Glutamatergic neuron (in vitro differentiated cells): ENCODE measurements at places on chromosomes 2 and 18.

- no peak for DNase-seq
Observed at GRCh38 chr2:133723133-133723532, 154.9 kb upstream of the NCKAP5 start.

GRCh38 chr2:157783245-157783644 is 92.9 kb downstream of the ACVR1 start:
- DNase-seq: no peak

DNA sequence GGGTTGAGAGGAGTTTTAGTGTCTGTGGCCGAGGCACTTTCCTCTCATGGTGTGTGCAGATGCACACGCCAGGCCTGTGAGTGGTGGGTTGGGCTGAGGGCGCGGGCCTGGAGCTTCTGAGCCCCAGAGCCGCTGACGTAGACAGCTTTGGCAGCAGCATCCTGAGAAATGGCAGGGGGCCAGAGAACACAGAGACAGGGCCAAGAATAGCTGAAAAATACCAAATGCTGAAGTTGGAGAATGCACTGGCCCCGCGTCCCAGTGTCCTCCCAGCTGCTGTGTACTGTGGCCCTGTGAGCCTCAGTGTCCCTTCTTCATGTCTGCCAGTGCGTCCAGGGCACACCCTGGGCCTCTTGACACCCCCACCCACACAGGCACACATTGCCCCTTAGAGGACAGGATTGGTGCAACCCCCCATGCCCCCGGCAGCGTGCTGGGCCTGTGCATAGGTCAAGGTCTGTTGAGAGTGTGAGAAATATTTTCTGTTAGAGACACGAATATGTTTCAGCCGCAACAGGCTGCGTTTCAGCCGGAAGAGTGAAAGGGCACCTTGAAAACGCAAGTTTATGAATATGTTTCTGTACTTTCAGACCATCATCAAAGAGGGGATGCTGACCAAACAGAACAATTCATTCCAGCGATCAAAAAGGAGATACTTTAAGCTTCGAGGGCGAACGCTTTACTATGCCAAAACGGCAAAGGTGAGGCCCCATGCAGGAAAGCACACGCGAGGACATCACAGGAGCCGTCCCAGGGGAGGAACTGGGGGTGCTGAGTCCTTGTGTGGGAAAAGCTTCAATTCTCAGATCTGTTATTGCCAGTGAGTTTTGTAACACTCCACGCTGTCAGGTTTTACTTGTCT is 33.6 kb downstream of the DGKD start:
- no peak for DNase-seq

DNA sequence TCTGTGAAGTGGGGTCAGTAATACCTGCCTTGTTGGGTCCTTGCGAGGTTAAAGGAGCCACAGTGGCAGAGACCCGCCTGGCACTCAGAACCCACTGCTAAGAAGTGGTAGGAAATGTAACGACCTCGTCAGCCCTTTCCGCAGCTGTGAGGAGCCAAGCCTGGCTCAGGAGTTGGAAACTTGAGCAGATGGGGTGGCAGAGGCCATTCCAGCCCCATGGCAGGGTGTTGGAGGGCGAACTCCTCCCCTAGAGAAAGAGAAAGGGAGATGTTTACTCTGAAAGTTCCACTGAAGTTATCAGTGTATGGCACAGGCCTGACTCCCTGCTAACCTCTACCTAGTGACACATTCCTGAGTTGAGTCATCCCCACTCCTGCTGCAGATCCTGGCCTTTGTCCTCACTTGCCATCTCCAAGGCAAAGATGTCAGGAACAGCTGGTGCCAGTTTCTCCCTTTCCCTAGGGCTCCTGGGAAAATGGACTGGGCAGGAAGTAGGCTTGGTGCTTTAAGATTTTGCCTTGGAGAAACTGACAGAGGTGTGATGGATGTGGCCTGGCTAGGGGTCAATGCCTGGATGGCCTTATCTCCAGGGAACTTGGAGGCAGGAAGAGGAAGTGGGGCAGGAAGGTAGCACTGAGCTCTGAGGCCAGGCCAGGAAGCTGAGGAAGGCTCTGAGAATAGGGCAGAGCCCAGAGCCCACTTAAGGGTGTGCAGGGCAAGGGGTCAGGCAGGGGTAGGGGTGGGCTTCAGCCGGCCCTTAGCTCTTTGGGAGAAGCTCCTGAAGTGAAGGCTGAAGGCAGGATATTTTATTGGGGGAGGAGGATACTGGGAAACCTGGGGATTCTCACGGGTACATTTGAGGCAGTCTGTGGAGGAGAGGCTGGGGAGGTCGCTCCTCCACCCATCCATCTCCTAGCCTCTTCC is 888 bp downstream of the VAMP5 start:
- DNase-seq: no peak

DNA sequence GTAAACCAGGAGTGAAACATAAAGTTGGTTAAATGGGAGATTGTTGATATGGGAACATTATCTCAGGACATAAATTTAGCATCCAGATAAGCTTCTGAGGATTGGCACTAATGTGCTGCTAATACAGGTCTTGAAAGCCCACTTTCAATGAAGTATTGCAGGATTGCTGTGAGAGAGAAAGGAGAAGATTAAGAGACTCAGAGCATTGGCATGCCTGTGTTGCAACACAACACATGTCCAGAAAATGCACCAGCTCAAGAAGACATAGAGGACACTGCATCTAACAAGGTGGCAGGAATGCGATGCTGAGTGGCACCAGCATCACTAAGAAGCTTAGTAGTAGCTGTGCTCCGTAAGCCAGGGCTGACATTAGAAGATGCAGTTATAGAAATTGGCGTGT is 728.9 kb downstream of the SUCLG1 start:
- DNase-seq: no peak

DNA sequence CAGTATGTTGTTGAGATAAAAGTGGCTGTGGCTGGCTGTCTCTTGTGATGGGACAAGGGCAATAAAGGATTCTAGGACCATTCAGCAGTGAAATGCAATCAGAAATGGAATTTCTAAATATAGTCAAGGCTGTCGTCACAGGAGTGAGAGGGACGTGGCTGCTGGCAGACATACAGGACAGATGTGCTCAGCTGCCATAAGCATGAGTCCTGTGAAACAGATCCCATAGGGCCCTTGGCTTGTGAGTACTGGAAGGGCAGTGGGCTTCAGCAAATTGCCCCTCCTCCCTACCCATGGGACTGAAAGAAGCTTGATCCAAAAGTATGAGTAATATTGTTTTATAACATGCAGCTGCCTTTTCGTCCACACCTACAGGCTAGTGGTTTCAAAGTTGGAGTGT is 4.2 kb upstream of the CNNM3 start:
- peak; percentile 52 for DNase-seq

DNA sequence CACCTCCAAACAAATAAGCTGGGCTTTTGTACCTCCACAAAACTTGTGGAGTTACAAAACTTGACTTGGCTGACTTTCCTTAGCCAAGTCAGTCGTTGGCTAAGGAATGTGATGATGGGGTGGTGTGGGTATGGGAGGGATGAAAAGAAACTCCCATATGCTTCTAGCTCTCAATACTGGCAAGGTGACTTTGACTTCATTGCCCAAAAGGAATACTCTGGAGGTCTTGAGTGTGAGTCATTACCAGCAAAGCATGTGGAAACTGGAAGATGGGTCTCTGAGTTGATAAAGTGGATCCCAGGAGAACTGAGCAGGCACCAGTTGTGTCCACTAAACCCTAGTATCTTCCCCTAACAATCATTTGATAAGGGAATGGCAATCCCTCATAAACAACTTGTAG is 226.7 kb downstream of the GULP1 start:
- DNase-seq: no peak

DNA sequence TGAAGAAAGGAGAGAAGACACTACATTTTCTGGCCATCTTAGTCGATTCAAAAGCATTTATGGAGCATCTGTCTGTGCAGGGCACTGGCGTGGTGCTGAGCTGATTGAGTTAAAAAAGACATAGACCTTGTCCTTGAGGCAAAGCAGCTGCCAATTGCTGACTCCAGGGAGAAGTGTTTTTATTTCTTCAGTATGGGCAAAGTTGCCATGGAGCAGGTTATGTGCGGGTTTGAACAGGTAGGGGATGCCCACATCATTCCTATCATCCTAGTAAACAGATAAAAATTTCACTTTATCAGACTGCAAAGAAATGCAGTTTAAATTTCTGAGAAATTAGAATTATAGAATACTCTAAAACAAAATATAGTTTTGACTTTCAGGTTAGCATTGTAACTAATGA is 125.8 kb downstream of the NUP35 start:
- DNase-seq: no peak

GRCh38 chr18:8616028-8616401 is 6.8 kb downstream of the RAB12 start:
- DNase-seq: no peak

- no peak for DNase-seq
Observed at GRCh38 chr2:212042562-212042961, 496.0 kb downstream of the ERBB4 start.

DNA sequence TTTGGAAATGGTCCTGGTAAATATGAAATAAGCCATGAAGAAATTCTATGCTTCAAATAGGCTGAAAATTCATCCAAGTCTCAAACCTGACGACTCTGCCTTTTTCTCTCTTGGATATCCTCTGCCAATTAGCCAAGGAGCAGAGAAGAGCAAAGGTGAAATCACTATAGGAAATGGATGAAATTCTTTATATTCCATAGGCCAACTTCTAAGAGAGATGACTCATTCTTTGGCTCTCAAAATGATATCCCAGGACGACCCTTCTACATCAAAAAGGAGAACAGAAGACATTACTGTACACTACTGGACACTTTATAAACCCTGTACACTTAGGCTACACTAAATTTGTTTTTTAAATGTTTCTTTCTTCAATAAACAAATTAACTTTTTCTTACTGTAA is 22.7 kb downstream of the PDE1A start:
- DNase-seq: no peak

GRCh38 chr2:64328415-64328722 is 125.6 kb upstream of the LGALSL start:
- no peak for DNase-seq

DNA sequence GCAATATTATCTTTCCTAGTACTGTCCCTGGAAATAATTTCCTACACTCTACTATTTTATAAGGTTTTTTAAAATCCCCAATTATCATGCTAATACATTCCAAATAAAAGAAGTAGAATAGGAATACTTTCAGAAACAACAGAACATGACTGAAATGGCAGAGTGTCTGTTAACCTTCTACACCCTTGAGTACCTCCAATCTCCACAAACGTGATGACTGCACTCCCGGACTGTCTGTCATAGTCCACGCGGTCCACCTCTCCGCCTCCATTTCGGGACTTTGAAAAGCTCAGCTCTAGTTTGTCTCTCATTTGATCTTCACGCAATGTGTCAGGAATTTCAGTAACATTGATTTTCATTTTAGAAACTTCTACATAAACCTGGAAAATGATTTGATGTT is 13.6 kb upstream of the RBM43 start:
- no peak for DNase-seq

DNA sequence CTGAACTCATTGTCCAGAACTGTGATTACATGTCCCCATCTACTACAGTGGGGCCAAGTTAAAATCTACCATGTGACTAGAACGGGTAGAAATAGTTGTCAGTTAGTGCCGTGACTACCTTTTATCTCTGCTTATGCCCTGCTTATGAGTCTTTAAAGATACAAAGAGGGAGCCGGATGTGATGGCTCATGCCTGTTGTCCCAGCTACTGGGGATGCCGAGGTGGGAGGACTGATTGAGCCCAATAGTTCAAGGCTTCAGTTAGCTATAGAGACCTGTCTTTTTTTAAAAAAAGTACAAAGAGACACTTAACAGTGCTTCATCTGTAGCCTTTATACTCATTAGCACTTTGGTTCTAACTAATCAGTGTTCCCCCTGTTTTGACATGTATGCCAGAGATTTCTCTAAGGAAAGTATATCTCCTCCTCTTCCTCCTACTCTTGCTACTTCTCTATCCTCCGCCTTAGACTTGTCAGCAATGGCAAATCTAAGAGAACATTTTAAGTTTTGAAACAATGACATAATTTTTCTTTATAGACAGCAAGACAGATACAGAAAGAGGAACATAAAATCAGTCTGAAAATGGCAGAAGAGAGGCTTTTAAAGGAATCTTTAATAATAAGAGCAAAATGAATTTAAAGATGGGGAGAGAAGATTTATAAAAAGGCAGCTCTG is 45.0 kb downstream of the NBEAL1 start:
- no peak for DNase-seq

DNA sequence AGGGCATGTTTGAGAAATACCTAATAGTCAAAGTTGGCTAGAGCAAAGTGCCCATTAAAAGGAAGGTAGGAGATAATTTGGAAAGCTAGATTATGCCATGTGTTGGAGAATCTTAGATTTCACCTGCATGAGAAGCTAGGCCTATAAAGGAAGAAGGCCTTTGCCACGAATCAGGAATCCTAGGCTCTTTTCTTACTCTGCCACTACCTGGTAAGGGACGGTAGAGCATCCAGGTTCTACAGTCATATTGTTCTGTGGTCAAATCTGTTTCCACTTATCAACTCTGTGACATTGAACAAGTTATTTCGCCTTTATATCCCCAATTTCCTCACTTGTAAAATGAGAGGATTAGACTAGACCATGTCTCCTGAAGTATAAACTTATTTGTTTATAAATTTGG is 3.6 kb upstream of the KCNJ3 start:
- DNase-seq: no peak

DNA sequence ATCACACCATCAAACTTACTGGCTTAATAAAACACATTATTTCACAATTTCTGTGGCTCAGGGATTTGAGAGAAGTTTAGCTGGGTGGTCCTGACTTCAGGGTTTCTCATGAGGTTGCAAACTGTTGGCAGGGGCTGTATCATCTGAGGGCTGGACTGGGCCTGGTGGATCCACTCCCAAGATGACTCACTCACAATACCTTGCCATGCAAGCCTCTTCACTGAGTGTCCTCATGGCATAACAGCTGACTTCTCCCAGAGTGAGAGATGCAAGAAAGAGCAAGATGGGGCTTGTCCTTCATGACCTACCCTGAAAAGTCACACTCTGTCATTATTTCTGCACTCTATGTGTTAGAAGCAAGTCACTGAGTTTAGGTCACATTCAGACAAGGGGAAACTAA is 73.8 kb downstream of the AQP4 start:
- no peak for DNase-seq

- no peak for DNase-seq
Observed at GRCh38 chr18:32139835-32140283, 48.2 kb downstream of the RNF138 start.

GRCh38 chr2:127552846-127553245 is 17.4 kb downstream of the MYO7B start:
- no peak for DNase-seq

GRCh38 chr2:238868616-238869292 is 20.9 kb downstream of the TWIST2 start:
- DNase-seq: no peak

GRCh38 chr2:152743002-152743401 is 24.6 kb downstream of the ARL6IP6 start:
- DNase-seq: no peak

- no peak for DNase-seq
Observed at GRCh38 chr2:120953843-120954584, 218.3 kb downstream of the GLI2 start.

GRCh38 chr2:151995161-151995557 is 103.7 kb downstream of the CACNB4 start:
- no peak for DNase-seq

DNA sequence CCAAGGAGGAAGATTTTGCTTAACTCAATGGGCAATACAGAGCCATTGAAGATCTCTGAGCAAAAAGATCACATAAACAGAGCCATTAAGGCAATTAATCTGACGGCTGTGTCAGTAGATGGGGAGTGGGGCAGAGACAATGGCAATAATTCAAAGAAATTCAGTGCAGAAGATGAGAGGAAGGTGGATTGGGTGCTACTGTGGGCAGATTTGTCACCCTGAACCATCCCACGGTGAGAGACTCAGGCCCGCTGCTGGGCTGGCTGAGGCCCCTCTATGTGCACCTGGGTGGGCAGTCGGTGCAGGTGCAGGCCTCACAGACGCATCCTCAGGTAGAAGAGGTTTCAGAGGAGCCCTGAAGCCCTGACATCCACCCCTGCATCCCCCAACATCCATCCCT is 458.6 kb downstream of the EIPR1 start:
- DNase-seq: no peak
